ENCODE measurements at places on chromosomes 12 and 14. TPM values are rescaled to one million over a fixed set of nuclear protein-coding genes. Genes with fewer than 3 reads are reported as not detected.
A peak's percentile ranks its signal among the peaks of the same experiment; 100 is the strongest.

KCNK13 gene
- total RNA-seq = 1.3 TPM

SRRM4 gene
- total RNA-seq = not detected

LPAR5 gene
- total RNA-seq = not detected

GRCh38 chr14:52735921-52736489 is 6.0 kb downstream of the STYX start:
- peaks cover 12% of the 10 kb centered on the region for H3K36me3 ChIP-seq
- H3K27ac ChIP-seq = no peak overlapping the region
- no peak overlapping the region for H3K4me3 ChIP-seq

- 0 out of 2 replicates have a peak, but pooled peaks cover 4% of the 10 kb centered on the region for H3K36me3 ChIP-seq
- H3K27ac ChIP-seq = no peak overlapping the region
- peak overlapping the region; percentile 99 for H3K4me3 ChIP-seq
- 0 out of 2 replicates have a peak, but pooled peaks cover 5% of the 10 kb centered on the region for H3K4me1 ChIP-seq
- no peak for DNase-seq
Observed at GRCh38 chr12:51953089-51953488, 1.6 kb downstream of the ACVR1B start.

DNA sequence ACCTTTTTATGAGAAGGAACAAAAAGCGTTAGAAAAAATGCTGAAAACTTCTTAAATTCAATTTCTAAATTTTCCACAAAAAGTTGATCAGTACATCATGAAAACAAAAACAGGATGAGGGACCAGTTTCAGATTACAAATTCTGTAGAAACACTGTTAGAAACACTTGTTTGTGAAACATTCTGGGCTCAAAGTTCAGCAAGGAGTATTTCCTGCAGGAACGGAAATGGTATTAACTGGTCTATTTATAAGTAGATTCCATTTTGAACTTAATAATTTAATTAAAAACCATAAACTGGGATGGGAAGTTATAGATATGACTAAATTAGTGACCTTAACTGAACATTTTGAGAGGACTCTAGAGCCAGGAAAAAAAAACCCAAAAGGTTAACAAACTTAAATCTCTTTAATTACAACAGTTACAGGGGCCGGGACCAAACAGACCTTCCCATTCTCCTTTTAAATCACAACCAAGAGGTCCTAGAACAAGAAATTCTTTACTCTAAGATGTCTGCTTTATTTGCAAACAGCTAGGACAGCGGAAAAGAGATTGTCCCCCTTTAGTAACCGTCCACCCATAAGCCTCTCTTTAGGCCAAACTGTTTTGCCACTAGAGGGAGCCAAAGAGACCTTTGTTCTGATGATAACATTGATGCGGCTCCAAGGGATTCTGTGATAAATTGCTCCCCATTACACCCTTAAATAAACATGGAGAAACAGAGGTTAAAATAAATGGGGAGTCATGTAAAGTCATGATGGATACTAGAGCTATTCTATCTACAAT is 69.0 kb upstream of the RERGL start:
- DNase-seq = peak; percentile 78
- H3K27ac ChIP-seq = no peak overlapping the region
- no peaks in the 10 kb centered on the region for H3K27me3 ChIP-seq
- H3K4me1 ChIP-seq = no peaks in the 10 kb centered on the region
- H3K4me3 ChIP-seq = no peak overlapping the region

DNA sequence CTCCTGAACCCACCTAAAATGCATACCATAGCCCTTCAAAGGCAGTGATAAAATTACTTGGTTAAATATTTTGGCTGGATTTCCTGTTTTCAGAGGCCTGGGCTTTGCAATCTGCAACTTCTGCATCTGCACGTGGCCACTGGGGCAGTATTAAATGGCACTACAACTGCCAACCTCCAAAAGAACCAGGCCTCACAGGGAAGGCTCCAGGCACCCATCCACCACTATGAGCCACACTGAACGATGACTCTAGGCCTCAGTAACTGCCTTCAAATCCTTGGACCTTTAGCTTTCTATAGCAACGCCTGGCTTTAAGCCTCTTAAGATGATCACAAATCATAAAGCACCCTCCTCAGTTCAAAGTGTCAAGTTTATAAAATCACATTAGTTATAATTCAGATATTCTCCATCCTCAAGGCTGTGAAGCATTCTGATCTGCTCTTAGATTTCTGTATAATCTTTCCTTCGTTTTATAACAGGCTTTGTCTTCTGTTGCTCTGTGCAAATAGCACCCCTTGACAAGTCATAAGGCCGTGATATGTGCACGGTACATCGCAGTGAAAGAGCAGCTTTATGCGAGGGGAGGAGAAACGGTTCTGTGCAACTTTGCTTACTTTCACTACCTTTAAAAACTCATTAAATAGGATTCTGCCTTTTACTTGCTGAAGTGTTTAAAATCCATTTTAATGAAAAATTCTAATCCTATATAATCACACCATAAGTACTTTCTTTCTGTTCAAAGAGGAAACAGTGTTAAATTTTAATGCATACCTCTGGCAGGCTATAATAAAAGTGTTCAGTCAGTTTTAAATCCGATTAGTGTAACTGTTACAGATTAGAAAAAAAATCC is 196.4 kb upstream of the G2E3 start:
- no peaks in the 10 kb centered on the region for H3K4me1 ChIP-seq
- no peak for DNase-seq
- no peaks in the 10 kb centered on the region for H3K36me3 ChIP-seq
- H3K4me3 ChIP-seq = no peak overlapping the region
- no peak overlapping the region for H3K27ac ChIP-seq

DNA sequence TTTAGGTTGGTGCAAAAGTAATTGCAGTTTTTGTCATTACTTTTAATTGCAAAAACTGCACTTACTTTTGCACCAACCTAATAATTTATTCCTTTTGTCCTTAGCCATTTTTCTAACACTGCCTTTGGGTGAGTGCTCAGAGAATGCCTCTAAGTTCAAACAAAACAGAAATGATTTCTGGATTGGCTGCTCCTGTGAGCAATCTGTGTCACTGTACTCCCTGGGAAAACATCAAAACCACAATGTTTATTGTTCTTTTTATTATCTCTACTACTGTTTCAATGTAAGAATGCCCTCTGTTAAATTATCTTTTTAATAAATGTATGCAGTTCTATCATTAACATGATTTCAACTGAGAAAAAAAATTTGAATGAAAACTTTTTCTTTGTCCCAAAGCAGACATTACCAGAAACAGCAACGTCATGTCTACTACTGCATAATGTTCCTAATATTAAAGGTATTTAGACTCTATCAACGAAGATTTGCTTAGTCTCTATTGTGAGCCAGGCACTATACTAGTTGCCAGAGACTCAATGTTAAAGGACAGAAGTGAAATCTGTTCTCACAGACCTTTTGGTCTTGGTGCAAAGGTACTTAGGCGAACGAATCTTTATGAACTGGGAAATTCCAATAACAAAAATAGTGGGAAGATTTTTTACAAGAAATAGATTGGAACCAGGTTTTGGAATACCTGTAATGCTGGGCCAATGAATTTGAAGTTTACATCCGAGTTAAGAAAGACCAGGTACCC is 6.2 kb downstream of the SLC41A2 start:
- H3K36me3 ChIP-seq = no peaks in the 10 kb centered on the region
- no peak overlapping the region for H3K27ac ChIP-seq
- H3K4me1 ChIP-seq = no peaks in the 10 kb centered on the region

DNA sequence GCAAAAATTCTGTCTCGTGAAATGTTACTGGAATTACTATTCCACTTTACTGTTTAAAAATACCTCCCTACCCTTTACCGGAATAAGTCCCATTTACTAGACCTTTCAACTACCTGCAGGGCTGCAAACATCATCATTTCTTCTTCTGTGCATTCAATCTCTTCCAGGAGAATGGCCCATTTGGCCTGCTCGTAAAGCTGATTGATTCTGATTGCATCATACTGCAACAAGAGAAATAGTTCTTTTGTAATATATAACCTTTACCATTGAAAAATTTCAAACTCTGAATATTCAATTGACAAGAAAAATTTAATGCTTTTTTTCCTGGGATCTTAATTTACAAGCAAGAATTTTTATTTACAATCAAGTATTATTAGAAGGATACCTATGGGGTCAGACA is 72.4 kb downstream of the FERMT2 start:
- no peak overlapping the region for H3K27ac ChIP-seq
- H3K4me3 ChIP-seq = no peak overlapping the region
- H3K27me3 ChIP-seq = no peaks in the 10 kb centered on the region
- peaks cover 21% of the 10 kb centered on the region for H3K36me3 ChIP-seq
- DNase-seq = no peak

- no peak for DNase-seq
- no peaks in the 10 kb centered on the region for H3K27me3 ChIP-seq
- no peaks in the 10 kb centered on the region for H3K4me1 ChIP-seq
- no peak overlapping the region for H3K4me3 ChIP-seq
- no peak overlapping the region for H3K27ac ChIP-seq
- no peaks in the 10 kb centered on the region for H3K36me3 ChIP-seq
Observed at GRCh38 chr12:47277972-47278448, 198.3 kb upstream of the AMIGO2 start.

GRCh38 chr12:6307529-6307928 is 3.0 kb upstream of the PLEKHG6 start:
- H3K36me3 ChIP-seq = no peaks in the 10 kb centered on the region
- H3K27me3 ChIP-seq = no peaks in the 10 kb centered on the region
- no peak for DNase-seq
- H3K27ac ChIP-seq = no peak overlapping the region
- H3K4me1 ChIP-seq = peaks cover 13% of the 10 kb centered on the region
- no peak overlapping the region for H3K4me3 ChIP-seq

DNA sequence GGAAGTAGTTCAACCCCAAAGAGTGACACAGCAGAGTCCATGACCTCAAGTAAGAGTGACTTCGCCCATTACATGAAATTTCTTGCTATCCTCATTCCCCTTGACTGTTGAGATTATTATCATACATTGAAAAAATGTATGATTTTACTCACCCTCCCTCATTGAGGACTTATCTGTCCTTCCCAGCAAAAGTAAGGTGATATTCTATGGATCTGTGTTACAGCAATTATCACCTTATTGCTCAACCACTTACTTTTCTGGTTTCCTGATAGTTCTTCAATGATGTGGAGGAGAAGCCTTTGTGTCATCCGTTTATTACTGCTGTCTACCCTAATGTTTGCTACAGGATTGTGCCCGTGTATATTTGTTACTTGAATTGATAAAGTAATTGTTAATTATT is 306.2 kb downstream of the TRHDE start:
- H3K4me1 ChIP-seq = no peaks in the 10 kb centered on the region
- no peak overlapping the region for H3K27ac ChIP-seq
- H3K4me3 ChIP-seq = no peak overlapping the region
- no peaks in the 10 kb centered on the region for H3K27me3 ChIP-seq

Data from SJCRH30 (cell line).